ENCODE measurements at places on chromosomes 1 and 21.

DNA sequence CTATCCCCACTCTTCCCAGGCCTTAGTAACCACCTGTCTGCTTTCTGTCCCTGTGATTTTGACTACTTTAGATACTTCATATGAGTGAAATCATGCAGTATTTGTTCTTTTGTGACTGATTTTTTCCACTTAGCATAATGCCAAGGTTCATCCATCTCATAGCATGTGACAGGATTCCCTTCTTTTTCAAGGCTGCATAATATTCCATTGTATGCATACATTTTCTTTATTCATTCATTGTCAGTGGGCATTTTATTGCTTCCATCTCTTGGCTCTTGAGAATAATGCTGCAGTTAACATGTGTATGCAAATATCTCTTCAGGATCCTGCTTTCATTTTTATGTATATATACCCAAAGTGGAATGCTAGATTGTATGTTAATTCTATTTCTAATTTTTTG, 56.4 kb downstream of the AGL start:
- no peak overlapping the region for H3K4me3 ChIP-seq
- H3K36me3 ChIP-seq, result peaks cover 5% of the 10 kb centered on the region
- H3K27ac ChIP-seq, result no peak overlapping the region
- no peak for DNase-seq

DNA sequence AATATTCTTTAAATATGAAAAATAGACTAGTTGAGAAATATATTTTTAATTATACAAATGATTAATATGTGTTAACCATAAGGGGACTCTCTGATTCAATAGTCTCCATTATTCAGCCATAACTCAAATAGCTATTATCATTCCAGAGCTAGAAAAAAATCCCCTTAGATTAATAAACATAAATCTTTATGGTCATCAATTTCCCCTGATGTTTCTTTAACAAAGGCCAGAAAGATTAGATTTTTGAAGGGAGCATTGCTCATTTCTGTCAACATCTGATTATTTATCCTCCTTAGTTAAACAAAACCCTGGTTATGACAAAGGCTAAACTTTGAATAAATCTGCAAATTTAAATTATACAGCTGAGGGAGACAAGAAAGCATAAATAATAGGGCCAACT, 215.7 kb downstream of the PLA2G4A start:
- no peak overlapping the region for H3K27ac ChIP-seq
- DNase-seq, result no peak
- H3K4me3 ChIP-seq, result no peak overlapping the region
- H3K27me3 ChIP-seq, result no peaks in the 10 kb centered on the region

DNA sequence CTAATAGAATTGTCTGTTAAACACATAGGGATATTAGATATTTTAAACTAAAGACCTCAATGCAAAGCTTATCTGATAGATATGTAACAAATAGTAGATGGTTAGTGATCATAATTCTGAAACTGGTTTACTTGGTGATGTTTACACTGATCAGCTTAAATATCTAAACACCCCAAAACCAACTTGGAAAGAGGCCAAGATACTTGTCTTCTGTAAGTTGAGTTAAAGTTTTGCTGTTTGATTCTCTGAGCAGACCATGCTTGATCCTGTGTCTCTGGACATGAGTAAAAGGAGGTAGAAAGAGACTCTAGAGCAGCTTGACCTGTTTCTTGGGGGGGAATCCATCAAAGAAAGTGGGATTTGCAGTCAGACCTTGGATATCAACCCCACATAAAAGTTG, 107.5 kb downstream of the NEK7 start:
- H3K27ac ChIP-seq, result no peak overlapping the region
- H3K27me3 ChIP-seq, result no peaks in the 10 kb centered on the region
- no peaks in the 10 kb centered on the region for H3K36me3 ChIP-seq
- no peak overlapping the region for H3K4me3 ChIP-seq
- no peaks in the 10 kb centered on the region for H3K4me1 ChIP-seq

GRCh38 chr1:226402739-226403165, 5.1 kb downstream of the PARP1 start:
- peaks cover 84% of the 10 kb centered on the region for H3K4me1 ChIP-seq
- no peak overlapping the region for H3K27ac ChIP-seq
- H3K27me3 ChIP-seq, result no peaks in the 10 kb centered on the region
- H3K4me3 ChIP-seq, result no peak overlapping the region
- no peak for DNase-seq

DNA sequence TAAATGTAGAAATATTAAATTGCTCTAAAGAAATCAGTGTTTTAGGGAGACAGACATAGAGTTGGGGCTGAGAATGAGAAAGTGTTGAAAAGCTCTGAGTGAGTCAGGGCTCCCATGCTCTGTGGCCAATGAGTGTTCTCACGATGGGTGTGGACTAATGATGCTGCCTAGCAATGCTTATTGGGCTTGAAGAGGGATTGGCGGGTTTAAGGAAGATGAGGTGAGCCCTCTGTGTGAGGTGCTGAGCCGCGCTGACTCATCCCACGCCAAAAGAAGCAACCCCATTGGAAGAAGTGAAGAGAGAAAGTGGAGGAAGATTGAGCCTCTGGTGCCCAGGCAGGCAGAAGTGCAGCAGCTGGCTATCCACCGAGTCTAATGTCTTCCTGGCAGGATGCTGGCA, 65.1 kb upstream of the DPT start:
- no peak for DNase-seq
- H3K27me3 ChIP-seq, result no peaks in the 10 kb centered on the region
- no peak overlapping the region for H3K4me3 ChIP-seq
- no peaks in the 10 kb centered on the region for H3K36me3 ChIP-seq
- H3K4me1 ChIP-seq, result no peaks in the 10 kb centered on the region

DNA sequence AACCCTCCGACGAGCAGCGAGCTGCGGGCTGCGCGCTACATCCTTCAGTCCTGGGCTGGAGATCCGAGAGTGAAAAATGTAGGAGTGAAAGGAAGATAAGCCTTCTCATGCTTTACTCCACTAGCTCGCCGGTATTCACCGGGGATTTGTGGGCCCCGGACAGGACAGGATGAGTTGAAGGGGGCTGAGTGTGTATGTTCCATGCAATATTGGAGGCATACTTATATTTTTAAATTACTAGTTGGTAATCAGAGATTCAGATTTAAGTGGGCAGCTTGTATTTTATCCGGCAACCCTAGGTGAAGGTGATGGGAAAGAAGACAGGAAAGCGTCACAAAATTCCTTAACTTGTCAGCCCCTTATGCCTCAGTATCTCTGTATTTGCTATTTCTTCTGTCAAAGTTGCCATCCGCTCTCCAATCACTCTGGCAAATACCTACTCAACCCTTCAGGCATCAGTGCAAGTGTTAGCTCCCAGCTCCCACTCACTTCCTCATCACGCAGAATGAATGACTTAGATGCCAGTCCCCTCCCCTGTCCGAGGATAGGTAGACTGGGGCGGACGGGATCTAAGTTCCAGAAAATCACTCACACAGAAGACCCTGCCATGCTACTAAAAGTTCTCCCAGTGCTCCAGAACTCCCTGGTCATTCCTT, 503 bp upstream of the PIGM start:
- no peaks in the 10 kb centered on the region for H3K36me3 ChIP-seq
- peak overlapping the region; percentile 74 for H3K27ac ChIP-seq
- H3K4me3 ChIP-seq, result peak overlapping the region; percentile 84
- H3K27me3 ChIP-seq, result no peaks in the 10 kb centered on the region

- no peaks in the 10 kb centered on the region for H3K4me1 ChIP-seq
- DNase-seq, result no peak
- H3K27me3 ChIP-seq, result no peaks in the 10 kb centered on the region
Observed at GRCh38 chr21:42252325-42252654, 33.4 kb downstream of the ABCG1 start.

DNA sequence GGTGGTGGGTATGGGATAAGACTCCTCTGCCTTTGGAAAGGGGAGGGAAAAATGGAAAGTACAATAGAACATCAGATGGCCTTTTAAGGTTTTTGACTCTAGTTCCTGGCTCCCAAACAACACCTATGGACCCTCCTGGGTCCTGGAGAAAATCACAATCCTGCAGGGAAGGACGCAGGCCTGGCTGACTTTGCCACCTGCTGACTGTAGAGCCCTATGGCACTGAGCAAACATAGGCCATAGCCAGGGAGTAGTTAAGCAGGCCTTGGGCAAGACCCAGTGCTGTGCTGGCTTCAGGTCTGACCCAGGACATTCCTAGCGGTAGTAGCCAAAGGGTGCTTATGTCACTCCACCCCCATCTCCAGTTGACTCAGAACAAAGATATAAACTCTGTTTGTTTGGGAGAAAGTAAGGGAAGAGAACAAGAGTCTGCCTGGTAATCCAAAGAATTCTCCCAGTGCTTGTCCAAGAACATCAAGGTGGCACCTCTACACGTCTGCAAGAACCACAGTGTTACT, 149.0 kb downstream of the SLC44A5 start:
- H3K27ac ChIP-seq, result no peak overlapping the region
- H3K4me1 ChIP-seq, result no peaks in the 10 kb centered on the region
- DNase-seq, result no peak
- no peaks in the 10 kb centered on the region for H3K27me3 ChIP-seq
- no peak overlapping the region for H3K4me3 ChIP-seq

DNA sequence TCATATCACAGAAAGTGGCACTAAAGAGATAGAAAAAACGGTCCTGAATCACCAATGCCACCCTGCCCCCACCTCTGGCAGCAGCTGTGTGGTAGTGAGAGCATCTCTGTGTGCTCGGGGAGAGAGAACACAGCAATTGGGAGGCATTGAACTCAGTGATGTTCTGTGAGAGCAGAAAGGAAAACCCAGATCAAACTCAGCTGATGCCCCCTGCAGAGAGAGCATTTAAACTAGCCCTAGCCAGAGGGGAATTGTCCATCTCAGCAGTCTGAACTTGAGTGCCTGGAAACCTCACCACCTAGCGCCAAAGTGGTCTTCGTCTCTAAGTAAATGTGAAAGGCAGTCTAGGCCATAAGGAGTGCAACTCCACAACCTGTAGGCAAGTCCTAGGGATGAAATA, 21.3 kb downstream of the SLC44A5 start:
- no peaks in the 10 kb centered on the region for H3K27me3 ChIP-seq
- no peaks in the 10 kb centered on the region for H3K36me3 ChIP-seq
- no peak for DNase-seq
- H3K4me3 ChIP-seq, result no peak overlapping the region

GRCh38 chr1:14435368-14436023, 163.0 kb upstream of the KAZN start:
- no peaks in the 10 kb centered on the region for H3K36me3 ChIP-seq
- DNase-seq, result no peak
- H3K27ac ChIP-seq, result no peak overlapping the region
- H3K4me3 ChIP-seq, result no peak overlapping the region
- no peaks in the 10 kb centered on the region for H3K27me3 ChIP-seq
- H3K4me1 ChIP-seq, result no peaks in the 10 kb centered on the region

All from gastrocnemius medialis (tissue), 4 donors.